Bronchus fibroblast of lung (primary cell): ENCODE measurements at places on chromosomes 16 and 17. TPM values are rescaled to one million over a fixed set of nuclear protein-coding genes. Genes with fewer than 3 reads are reported as not detected.

SP6 gene
- total RNA-seq: 0.15 and 0.34 TPM in 2 replicates

FGF11 gene
- total RNA-seq: 0.30 TPM in 1 of 2 replicates, not detected in the other

CYBA gene
- 218 and 230 TPM in 2 replicates for total RNA-seq

CCL3 gene
- not detected in 2 replicates for total RNA-seq

ARHGDIG gene
- total RNA-seq: not detected in 2 replicates

CD300E gene
- not detected in 2 replicates for total RNA-seq

GDPD3 gene
- 0.17 and 0.74 TPM in 2 replicates for total RNA-seq

RHBDF1 gene
- total RNA-seq: 28.2 and 34.0 TPM in 2 replicates

CSH1 gene
- not detected in 2 replicates for total RNA-seq

SBK1 gene
- total RNA-seq: under 0.01 TPM in 2 replicates

CCL7 gene
- total RNA-seq: not detected in 2 replicates

SLC26A11 gene
- 5.1 and 7.4 TPM in 2 replicates for total RNA-seq

PRAC1 gene
- not detected in 2 replicates for total RNA-seq

OTOP2 gene
- not detected in 2 replicates for total RNA-seq

CHRNE gene
- total RNA-seq: 0.74 and 1.2 TPM in 2 replicates

TBC1D3G gene
- not detected in 2 replicates for total RNA-seq

TMEM114 gene
- not detected in 2 replicates for total RNA-seq

TEX14 gene
- total RNA-seq: not detected in 2 replicates

KRTAP2-3 gene
- not detected in 2 replicates for total RNA-seq

ADAM11 gene
- total RNA-seq: 0.45 and 0.50 TPM in 2 replicates

PYDC1 gene
- not detected in 2 replicates for total RNA-seq

TMEM98 gene
- total RNA-seq: 115 and 139 TPM in 2 replicates

TP53TG3C gene
- total RNA-seq: not detected in 2 replicates
